ENCODE measurements at places on chromosomes 16 and 17.
A peak's percentile ranks its signal among the peaks of the same experiment; 100 is the strongest.

- DNase-seq = no peak
Measured at GRCh38 chr17:80291260-80291659, 30.6 kb downstream of the RNF213 start.

DNA sequence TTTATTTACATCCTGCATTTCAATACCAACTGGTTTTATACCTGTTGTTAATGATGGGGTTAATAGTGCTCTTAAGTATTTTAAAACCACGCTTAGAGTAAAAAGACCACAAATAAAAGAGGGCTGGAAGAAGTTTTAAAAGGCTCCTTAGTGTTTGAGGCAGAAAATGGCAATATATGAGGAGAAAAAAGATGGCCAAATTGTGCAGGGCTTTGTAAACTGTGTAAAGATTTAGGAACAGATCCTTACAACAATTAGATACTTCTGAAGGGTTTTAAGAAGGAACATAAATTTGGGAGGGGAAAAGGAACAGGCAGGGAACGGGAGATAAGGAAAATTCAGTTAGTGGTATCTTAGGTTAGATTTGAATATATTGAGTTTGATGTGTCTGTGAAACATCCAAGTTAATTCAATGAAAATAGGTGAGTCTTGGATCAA, 12.7 kb downstream of the CDC27 start:
- DNase-seq = no peak

GRCh38 chr16:50153596-50154419, 702 bp downstream of the TENT4B start:
- DNase-seq = peak; percentile 49

DNA sequence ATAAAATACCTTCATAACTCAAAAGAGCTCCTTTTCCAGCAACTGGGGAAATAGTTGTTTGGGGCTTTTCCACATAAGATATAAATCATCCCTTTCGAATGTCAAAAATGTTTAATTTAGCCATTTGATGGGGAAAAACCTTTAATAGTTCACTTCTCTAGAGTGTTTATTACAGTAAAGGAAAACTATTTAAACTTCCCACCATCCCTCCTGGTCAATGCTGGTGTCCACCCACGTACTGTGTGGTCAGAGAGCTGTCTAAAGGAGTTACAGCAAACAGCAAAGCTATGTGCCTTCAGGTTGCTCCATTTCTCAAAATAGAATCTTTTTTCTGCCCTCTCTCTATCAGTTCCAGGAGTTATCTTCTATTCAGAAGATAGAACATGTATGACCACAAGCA, 33.5 kb downstream of the KANSL1 start:
- no peak for DNase-seq

DNA sequence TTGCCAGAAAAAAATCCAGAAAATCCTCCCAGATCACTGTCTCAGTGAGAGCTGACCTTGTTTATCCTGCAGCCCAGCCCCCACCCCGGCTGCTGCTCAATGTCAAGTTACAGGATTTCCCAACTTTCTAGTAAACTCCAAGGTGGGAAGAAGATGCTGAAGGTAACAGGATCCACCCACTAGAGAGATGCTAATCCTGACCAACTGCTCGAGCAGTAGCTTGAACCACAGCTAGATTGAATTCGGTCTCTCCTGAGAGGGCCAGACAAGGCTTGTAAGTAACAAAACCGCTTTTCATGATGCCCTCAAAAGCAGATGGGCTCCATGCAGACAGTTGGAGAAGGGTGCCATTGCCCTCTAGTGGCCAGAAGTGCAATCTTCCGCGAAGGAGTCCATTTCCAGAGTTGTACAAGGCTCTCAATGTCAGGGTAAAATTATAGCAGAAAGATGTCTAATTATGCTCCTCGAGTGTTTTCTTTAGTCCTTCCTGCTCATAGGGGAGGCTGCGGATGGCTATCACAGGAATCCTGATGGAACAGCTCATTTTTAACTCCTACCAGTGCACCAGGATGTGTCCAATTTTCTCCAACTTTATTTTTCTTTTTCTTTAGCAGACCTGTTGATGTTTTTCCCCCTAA, 3.9 kb downstream of the CDH11 start:
- peak; percentile 72 for DNase-seq

DNA sequence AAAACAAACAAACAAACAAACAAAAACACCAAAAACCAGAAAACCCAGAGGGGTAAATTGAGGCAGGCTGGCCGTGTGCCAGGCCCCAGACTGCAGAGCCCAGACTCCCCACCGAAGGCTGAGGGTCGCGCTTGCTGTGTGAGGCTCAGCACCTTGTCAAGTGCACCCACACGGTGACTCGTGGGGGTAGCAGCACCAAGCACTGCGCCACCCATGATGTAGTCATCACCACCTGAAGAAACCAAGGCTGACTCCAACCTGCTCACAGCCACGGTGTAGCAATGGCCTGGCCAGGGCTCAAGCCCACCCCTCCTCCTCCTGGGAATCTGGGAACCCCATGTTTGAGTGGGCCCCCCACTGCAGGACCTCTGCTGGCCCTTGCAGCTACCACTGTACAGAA, 11.9 kb downstream of the MCRIP1 start:
- no peak for DNase-seq

DNA sequence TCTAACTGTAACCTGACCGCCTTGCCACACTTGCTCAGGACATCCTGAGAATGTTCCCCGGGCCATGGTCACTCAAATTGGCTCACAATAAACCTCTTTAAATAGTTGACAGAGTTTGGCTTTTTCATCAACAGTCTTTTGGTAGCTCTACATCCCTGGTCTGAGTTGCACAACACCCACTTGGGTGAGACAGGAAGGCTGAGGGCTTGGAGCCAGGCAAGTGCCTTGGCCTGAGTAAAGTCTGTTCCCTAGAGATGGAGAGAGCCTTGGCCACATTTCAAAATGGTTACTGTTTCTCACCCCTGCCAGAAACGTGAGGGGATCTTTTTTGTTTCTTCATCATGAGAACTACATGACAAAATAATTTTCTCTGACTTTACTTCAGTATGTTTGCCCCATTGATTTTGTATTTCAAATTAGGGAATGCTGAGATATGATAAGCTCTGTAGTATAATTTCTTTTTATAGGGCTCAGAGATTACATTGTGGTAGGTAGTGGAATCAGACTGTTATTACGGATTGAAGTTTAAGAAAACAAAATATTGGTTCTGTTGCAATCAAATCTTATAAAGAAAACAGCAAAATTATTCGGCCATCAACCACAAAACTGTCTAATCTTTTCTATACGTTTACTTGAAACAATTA, 53.9 kb upstream of the NETO2 start:
- DNase-seq = peak; percentile 51

DNA sequence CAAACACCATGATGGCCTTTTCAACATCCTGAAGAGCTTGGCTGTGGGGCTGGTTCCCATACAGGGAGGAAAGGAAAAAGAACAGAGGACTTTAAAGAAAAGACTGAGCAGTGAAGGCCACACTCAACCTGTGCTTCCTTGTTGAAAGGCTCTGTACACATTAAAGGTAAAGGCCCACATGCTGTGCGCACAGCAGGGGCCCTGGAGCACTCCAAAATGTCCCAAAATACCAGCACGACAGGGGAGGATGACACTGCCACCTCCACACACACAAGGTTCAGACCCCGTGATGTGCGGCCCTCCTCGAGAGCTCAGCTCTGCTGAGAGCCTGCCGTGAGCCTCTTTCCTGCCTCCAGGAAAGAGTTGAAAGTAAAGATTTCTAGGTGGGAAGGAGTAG, 36.5 kb downstream of the FANCA start:
- no peak for DNase-seq

DNA sequence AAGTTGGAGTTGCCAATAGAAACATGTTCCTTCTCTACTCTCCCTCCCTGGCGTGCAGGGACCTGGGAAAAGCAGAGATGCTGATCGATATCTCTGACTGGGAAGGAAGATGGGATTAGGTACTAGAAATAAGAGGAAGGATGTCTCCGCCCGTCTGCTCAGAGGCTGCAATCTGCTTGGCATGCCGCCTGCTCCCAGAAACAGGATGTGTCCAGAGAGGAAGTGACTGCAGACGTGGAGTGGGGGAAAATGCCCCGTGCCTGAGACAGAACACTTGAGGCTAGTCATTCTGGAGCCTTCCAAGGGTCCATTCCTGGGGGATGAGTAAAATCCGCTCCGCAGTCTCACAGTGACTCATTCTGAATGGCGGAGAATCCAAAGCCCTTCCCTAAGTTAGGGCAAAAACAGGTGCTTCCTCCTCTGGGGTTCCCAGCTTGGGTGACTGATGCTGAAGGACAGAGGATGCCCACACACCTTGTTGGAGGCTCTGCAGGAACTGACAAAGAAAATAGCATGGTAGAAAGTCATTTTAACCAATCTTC, 45.0 kb upstream of the SMURF2 start:
- DNase-seq = peak; percentile 84

DNA sequence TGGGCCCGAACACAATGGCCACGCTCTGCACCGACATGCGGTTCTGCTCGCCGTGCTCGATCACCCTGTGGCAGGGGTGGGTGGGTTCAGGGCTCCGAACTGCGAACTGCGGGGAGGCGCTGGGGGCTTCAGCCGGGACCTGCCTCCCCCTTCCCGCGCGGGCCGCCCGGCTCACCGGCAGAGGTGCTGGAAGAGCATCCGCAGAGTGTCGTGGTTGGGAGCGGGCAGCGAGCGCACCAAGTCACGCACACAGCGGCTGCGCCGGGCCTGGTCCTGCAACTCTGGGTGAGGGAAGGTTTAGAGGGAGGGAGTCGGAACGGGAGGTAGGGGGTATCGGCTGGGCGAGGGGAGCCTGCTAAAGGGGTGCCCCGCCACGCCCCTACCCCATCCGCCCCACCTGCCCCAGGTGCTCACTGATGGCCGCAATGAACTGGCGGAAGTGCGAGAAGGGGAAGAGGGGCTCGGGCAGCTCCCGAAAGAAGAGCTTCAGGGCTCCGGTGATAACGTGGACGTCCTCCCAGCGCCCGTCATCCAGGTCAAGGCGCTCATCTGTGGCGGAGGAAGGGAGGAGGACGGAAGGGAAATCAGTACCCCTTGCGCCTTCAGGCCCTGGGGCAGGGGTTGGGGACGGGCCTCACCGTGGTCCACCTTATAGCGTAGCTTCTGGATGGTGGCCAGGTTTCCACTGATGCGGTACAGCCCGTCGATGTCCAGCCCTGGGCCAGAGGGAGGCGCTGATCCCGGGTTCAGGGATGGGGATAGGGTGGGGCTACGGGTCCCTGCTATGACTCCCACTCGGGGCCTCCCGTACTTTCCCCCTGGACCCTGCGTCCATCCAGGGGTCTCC, 36.9 kb downstream of the ARHGAP27 start:
- DNase-seq = no peak

DNA sequence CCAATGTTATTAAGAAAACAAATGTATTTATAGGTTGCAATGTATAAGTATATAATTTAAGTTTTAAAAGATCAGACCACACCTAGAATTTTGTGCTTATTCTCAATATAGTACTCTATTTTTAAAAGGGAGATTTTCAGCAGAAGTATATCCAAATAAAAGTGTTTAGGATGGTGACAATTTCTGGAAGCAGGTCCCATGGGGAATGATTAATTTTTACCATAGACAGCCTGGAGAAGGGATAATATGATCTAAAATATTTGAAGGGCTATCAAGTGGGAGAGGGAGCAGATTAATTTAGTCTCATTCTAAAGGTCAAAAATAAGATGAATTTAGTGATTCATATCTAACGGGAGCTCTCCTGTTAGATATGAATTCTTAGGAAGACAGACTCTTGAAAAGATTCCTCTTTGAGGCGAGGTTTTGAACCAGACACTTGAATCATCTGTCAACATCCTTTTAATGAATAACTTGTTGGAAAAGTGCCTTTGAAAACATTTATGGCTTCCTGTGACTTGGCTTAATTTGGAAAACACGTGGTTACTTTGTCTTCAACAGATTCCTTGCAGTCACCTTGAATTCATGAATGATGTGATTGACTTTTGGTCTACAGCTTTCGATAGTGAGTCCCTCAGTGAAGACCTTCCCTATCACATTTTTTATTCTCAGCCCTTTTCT, 29.3 kb upstream of the SMIM36 start:
- DNase-seq = no peak

GRCh38 chr16:17723531-17724134, 252.9 kb upstream of the XYLT1 start:
- DNase-seq = no peak

DNA sequence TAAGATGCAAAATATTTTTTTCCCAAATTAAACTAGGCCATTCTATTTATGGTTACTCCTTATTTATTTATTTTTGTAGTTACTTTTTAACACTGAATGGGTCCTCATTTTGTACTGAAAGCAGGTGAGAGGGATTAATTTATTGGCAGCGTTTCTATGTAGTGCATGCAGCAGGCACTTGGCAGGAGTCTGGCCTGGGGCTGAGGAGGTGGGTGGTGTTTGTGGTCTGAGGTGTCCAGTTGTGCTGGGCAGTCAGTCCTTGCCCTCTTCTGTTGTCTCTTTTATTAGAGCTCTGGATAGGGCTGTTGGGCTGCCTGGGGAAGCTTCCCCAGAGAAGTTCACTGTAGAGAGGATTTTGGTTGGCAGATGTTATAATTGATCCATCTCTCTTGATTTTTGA, 12.7 kb downstream of the SEC14L1 start:
- no peak for DNase-seq

DNA sequence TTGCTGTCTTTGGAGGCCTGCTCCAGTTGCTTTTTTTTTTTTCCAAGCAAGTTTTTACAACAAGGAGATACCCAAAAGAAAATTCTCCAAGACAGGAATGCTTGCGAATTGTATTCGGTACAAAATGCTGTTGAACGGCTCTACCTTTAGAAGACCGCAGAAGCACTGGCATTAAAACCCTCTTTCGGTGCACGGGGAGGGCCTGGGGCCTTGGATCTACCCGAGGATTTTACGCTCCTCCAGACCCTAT, 1.3 kb upstream of the HELZ start:
- DNase-seq = no peak

GRCh38 chr16:83682868-83683235, 124.9 kb upstream of the HSBP1 start:
- no peak for DNase-seq

- no peak for DNase-seq
Measured at GRCh38 chr16:73735018-73735417, 561.6 kb upstream of the PSMD7 start.

DNA sequence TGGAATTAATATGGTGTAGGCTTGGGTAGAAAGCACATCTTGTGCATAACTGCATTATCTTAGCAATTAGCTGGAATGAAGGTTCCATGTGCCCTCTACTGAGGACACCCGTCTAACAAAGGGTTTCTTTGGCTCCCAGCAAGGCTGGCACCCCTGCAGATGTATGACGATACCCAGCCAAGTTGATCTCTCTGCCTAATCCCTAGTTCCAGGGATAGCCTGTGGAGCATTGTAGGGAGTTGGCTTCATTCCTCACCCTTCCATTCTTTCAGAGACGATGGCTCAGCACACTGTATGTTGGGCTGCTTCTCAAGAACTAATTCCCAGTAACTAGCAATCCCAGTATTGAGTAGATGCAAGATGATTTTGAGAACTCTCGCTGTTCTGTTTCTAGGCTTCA, 182.5 kb downstream of the SNX29 start:
- DNase-seq = no peak

Measured in heart right ventricle (tissue), 16 donors.